ENCODE measurements at places on chromosomes 6 and 20.

GRCh38 chr6:170129691-170130171, 161.1 kb downstream of the DLL1 start:
- DNase-seq = no peak

DNA sequence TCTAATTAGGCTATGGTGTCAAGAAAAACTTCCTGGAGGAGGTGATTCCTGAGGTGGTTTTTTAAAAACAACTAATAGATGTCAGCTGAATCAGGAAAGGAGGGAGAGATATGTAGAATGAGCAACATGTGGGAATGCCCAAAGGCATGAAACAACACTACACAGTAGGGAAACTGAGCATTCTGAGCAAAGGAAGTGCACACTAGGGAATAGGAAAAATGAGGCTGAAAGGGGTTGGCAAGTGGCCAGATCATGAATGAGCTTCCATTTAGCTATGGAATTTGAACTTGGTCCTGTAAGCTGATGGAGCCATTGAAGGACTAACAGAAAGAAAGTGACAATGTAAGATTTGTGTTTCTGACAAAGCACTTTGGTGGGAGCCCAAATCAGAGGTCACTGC, 16.9 kb upstream of the SLC35F1 start:
- no peak for DNase-seq

DNA sequence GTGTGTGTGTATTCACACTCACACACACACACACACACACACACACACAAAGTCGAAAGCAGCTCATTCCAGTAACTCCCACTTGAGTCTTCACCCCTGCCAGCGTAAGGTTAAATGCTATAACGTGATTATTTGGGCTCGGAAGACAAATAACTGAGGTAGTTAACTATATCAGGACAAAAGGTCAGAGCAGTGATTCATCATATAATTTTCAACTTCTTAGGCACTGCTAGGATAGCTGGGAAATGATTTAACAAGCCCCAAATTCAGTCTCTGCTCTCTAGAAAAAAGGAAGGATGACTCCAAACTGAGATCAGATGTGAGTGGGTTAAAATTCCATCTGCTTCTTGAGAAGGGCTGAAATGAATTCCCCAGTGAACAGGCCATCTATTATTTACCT, 30.7 kb downstream of the HDGFL1 start:
- no peak for DNase-seq

- no peak for DNase-seq
Observed at GRCh38 chr6:66851930-66852329, 1144.9 kb upstream of the EYS start.

DNA sequence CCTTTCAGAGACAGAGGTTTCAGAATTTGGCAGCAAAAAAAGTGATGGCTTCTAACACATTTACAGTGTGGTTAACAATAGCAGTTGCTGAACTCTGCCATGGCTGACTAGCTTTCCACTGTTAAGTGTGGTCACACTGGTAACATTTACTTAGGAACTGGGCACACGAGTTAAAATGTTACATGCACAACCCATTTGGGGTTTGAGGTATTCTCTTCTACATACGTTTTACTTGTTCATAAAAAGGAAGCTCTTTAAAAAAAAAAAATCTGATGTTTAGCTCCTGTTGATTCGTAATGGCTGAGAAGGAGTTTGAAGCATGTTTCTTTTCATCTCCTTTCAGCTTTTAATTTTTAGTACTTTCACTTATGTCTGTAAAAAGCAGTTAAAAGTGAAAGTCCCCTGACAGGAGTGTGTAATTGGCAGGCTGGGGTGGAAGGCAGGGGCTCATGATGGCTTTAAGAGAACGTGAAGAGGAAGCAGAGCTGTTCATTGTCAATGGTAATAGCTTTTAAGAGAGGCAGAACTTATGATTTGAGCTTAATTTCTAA, 245.9 kb downstream of the FARS2 start:
- DNase-seq = no peak
